Epithelial cell of alveolus of lung (primary cell): ENCODE measurements at places on chromosomes 13 and 19. TPM values are rescaled to one million over a fixed set of nuclear protein-coding genes. Genes with fewer than 3 reads are reported as not detected.

The NKPD1 gene
- total RNA-seq = under 0.01 and 0.16 TPM in 2 replicates

The TMEM145 gene
- total RNA-seq = 0.24 TPM in 1 of 2 replicates, not detected in the other

The EFNB2 gene
- total RNA-seq = 9.6 and 29.7 TPM in 2 replicates

The ZNF329 gene
- total RNA-seq = 5.7 and 11.2 TPM in 2 replicates

The KCNK6 gene
- 1.5 and 2.8 TPM in 2 replicates for total RNA-seq

The CBY2 gene
- not detected in 2 replicates for total RNA-seq

The RASIP1 gene
- 3.4 and 8.3 TPM in 2 replicates for total RNA-seq

The CEBPA gene
- total RNA-seq = under 0.01 and 0.80 TPM in 2 replicates

The ZNF491 gene
- 0.39 and 1.0 TPM in 2 replicates for total RNA-seq

The SAMD4B gene
- 57.8 and 74.8 TPM in 2 replicates for total RNA-seq

The ANKRD24 gene
- 1.4 TPM in 1 of 2 replicates, not detected in the other for total RNA-seq

The SPPL2B gene
- 18.7 and 36.3 TPM in 2 replicates for total RNA-seq

The UBE2L5 gene
- total RNA-seq = not detected in 2 replicates

The SHANK1 gene
- 6.7 and 7.8 TPM in 2 replicates for total RNA-seq
